ENCODE measurements at places on chromosomes 7 and 10.
A peak's percentile ranks its signal among the peaks of the same experiment; 100 is the strongest.

DNA sequence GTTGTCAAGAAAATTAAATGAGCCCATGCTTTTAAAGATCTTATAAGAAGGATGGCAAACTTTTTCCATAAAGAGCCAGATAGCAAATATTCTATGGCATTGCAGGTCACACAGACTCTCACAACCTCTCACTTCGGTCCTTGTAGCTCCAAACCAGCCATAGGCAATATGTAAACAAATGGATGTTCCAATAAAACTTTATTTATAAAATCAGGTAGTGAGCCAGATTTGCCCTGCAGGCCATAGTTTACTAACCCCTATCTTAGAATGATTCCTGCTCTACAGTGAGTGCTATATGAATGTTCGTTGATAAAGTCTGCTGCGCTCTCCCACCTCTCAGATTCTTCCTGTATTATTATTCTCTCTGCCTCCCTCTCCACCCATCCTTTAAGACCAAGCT lies 177.7 kb downstream of the KCNMA1 start:
- no peak overlapping the region for H3K4me3 ChIP-seq
- no peak overlapping the region for H3K27ac ChIP-seq
- H3K36me3 ChIP-seq = no peaks in the 10 kb centered on the region
- no peak for DNase-seq
- no peaks in the 10 kb centered on the region for H3K4me1 ChIP-seq

DNA sequence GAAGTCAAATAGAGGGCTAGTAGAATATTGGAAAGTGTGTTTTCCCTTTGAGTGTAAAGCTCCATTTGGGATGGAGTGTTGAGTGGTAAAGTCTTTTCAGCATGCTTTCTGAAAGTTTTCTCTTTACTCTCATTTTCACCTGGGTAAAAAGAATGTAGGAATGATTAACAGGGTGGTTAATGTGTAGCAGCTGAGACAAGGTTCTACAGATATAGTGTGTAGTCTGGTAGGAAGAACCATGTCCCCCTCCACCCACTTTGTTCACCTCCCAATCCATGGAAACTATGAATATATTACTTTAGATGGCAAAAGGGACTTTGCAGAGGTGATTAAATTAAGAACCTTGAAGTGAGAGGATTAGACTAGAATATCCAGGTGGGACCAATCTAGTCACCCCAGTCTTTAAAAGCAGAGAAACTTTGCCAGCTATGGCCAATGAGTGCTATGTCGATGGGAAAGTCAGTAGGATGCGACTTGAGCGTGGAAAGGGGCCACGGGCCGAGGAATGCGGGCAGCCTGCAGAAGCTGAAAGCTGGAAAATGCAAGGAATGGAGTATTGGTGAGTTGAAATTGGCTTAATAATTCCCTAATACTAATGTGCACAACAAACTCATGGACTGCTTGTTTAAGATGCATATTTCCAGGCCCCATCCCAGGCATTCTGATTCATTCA lies 166.3 kb upstream of the AHR start:
- H3K4me3 ChIP-seq = no peak overlapping the region
- no peaks in the 10 kb centered on the region for H3K27me3 ChIP-seq
- H3K27ac ChIP-seq = no peak overlapping the region
- H3K36me3 ChIP-seq = no peaks in the 10 kb centered on the region
- DNase-seq = no peak

GRCh38 chr7:131390275-131390674 lies 62.6 kb downstream of the MKLN1 start:
- no peak overlapping the region for H3K4me3 ChIP-seq
- no peak overlapping the region for H3K27ac ChIP-seq
- no peaks in the 10 kb centered on the region for H3K4me1 ChIP-seq
- H3K36me3 ChIP-seq = no peaks in the 10 kb centered on the region
- H3K27me3 ChIP-seq = no peaks in the 10 kb centered on the region

- H3K27ac ChIP-seq = no peak overlapping the region
- no peak for DNase-seq
- no peak overlapping the region for H3K4me3 ChIP-seq
- no peaks in the 10 kb centered on the region for H3K27me3 ChIP-seq
- no peaks in the 10 kb centered on the region for H3K36me3 ChIP-seq
These were observed 472.0 kb downstream of the RPS24 start for GRCh38 chr10:78505657-78506056.

DNA sequence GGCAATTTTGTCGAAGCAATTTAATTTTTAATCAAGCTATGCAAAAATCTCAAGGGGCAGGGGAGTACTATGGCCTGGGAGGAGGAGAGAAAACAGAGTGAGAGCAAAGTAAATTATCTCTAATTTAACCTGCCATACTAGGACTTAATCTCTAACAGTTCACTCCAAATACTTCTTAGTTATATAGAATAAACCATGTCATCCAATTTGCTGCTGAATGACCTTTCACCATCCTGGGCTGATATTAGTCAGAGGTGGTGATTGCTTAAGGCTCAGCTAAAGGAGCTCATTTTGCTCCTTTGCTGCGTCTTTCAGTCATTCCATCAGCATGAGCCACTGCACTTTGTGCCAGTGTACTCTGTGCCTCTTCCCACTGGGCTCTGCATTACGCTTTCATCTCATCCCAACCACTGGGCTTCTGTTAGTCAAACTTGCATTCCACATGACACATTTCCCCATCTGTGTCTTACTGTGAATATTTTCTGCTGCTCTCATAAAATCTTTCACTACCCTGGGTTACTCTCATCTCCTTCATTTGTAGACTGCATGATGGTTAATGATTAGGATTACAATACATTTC lies 84.3 kb downstream of the CD36 start:
- no peaks in the 10 kb centered on the region for H3K36me3 ChIP-seq
- H3K27me3 ChIP-seq = no peaks in the 10 kb centered on the region
- H3K4me1 ChIP-seq = no peaks in the 10 kb centered on the region
- DNase-seq = no peak
- no peak overlapping the region for H3K4me3 ChIP-seq

GRCh38 chr7:150375662-150376521 lies 3.2 kb upstream of the ZNF775 start:
- DNase-seq = no peak
- H3K27ac ChIP-seq = peak overlapping the region; percentile 23
- no peaks in the 10 kb centered on the region for H3K27me3 ChIP-seq
- H3K4me1 ChIP-seq = peaks cover 22% of the 10 kb centered on the region
- H3K36me3 ChIP-seq = peaks cover 15% of the 10 kb centered on the region

DNA sequence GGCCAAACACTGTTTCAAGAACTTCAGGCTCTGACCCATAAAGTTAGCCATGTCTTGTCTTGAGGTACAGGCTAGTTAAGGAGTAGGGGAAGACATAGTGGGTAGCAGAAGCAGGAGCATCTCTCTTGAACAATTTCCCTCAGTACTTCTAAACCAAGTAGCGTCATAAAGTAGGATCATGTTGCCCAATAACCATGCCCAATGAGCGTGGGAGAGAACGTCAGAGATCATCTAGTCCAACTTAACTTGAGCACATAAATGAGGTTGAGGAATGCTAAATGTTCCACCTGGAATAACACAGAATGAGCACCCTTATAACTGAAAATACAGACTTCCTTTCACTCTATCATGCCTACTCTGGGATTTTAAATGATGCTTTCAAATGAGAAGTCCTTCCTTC lies 134.9 kb downstream of the AOAH start:
- H3K36me3 ChIP-seq = peaks cover 4% of the 10 kb centered on the region
- H3K4me1 ChIP-seq = no peaks in the 10 kb centered on the region
- DNase-seq = no peak

GRCh38 chr10:24313283-24313682 lies 104.3 kb downstream of the KIAA1217 start:
- H3K27me3 ChIP-seq = no peaks in the 10 kb centered on the region
- no peak overlapping the region for H3K4me3 ChIP-seq
- no peaks in the 10 kb centered on the region for H3K4me1 ChIP-seq
- H3K36me3 ChIP-seq = no peaks in the 10 kb centered on the region
- H3K27ac ChIP-seq = no peak overlapping the region

Measured in effector memory CD4-positive, alpha-beta T cell (primary cell).